ENCODE measurements at places on chromosomes 7 and 10.
A peak's percentile ranks its signal among the peaks of the same experiment; 100 is the strongest.

GRCh38 chr7:142927085-142927745, 6.3 kb downstream of the TRPV5 start:
- no peak for DNase-seq

DNA sequence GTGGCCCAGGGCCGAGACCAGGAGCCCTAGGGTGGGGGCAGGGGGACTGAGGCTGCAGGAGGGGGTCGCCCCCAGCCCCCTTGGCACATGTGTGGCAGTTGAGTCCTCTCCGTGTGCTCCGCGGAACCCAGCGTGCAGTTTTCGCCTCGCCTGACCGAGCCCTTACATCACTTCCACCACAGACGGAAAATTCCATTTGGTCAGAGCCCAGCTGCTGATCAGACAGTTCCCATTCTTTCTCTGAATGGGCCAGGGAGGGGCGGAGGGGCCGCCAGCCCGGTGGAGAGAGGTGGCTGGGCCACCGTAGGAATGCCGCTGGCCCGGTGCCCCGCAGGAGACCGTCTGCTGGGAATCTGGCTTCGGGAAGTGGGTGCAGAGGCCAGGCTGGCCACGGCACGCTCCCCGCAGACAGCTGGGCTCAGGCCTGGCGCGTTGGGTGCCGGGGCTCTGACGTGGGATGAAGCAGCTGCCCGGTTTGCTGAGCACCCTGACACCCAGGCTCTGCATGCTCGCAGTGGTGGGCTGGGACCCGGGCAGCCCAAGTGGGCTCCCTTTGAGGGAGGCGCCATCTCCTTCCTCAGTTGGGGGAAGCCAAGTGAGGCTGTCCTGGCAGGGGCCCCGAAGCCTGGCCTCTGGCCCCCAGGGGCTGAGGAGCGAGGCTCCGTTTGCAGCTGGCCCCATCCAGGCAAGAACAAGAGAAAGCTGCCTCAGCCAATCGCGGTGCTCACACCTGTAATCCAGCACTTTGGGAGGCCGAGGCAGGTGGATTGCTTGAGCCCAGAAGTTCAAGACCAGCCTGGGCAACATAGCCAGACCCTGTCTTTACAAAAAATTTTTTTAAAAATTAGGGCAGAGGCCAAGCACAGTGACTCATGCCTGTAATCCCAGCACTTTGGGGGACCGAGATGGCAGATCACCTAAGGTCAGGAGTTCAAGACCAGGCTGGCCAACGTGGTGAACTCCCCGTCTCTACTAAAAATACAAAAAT, 9.9 kb downstream of the TTYH3 start:
- DNase-seq, result no peak

GRCh38 chr10:53699684-53700083, 927.1 kb upstream of the MBL2 start:
- no peak for DNase-seq

GRCh38 chr10:101709359-101710058, 14.5 kb upstream of the FBXW4 start:
- peak; percentile 0 for DNase-seq

- no peak for DNase-seq
These were observed 349.5 kb upstream of the NFE2L3 start for GRCh38 chr7:25802473-25802872.

DNA sequence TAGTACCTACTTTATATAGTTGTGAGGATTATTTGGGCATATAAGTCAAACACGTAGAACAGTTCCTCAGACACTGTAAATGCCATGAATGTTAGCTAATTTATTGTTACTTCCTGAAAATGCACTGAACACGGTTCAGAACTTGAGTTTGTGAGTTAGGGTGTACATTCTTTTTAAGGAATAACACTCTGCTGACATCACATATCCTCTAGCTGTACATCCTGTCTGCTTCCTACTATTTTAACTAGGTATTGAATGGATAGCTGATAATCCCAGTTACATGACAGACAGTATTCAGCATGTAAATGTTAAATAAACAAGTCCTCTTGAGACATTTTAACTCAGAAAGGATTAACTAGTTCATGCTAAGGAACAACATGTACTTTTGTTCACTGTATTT, 16.0 kb downstream of the SAMD8 start:
- DNase-seq, result no peak

- no peak for DNase-seq
These were observed 108.2 kb downstream of the PTPN20 start for GRCh38 chr10:47019155-47020145.

All from DMS79 treated with DMSO at 0.1 percent for 48 hours (cell line).